ENCODE measurements at places on chromosomes 12 and 14.

- no peak for DNase-seq
Observed at GRCh38 chr14:95344536-95344935, 24.8 kb upstream of the CLMN start.

DNA sequence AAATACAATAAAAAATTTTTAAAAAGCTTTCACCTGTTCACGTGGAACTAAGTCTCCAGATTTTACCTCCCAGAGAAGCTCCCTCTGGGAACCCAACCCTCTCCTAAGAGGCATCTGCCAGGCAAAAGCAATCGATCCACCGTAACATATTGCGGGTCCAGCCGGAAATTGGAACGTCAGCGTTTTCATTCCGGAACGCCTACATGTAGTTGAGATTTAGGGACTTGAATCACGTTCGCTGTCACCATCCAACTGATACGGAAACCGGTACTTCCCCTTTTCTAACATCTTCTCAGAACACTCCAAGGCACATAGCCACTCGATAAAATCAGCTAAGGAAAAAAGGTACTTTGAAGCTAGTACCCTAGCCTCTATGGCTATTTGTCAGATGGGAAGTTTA is 70.3 kb downstream of the COX16 start:
- no peak for DNase-seq

GRCh38 chr12:63045020-63045860 is 105.8 kb downstream of the AVPR1A start:
- DNase-seq: no peak

GRCh38 chr12:39239490-39240486 is 203.1 kb downstream of the KIF21A start:
- no peak for DNase-seq

DNA sequence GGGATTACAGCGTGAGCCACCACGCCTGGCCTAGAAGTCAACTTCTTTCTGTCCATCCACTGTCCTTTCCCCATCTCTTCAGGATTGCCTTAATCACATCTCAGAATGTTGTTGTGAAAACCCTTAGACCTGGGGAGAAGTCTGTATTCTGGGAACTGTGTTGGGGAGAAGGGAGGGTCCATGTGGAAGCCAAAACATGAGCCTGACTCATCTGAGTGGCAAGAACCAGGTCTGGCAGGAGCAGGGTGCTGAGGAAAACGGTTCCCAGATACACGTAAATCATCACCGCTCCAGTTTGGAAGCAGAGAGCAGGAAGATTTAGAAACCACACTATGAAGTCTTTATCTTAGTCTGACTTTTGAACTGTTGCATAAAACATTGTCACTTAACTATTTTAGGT is 245.6 kb upstream of the RGS6 start:
- DNase-seq: no peak

Data from D721Med (cell line).